ENCODE measurements at places on chromosomes 5 and 9.

DNA sequence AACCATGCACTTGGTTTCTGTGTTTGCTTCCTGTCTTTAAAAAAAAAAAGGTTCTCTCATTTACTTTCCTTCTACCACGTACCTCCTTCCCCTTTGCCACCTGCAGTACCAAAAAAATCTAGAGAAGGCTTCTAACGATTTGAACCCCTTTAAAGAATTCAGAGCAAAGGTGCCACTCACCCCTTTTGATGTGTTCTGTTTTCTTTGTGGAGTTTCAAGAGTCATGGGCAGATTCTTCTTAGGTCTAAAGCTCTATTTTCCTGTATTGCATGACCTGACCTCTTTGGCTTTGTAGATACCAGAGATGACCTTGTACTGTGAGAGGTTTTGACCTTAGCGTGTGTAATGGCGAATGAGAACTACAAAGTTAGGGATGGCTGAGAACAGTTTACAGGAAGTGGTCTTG lies 29.0 kb downstream of the TXNDC8 start:
- DNase-seq, result no peak

DNA sequence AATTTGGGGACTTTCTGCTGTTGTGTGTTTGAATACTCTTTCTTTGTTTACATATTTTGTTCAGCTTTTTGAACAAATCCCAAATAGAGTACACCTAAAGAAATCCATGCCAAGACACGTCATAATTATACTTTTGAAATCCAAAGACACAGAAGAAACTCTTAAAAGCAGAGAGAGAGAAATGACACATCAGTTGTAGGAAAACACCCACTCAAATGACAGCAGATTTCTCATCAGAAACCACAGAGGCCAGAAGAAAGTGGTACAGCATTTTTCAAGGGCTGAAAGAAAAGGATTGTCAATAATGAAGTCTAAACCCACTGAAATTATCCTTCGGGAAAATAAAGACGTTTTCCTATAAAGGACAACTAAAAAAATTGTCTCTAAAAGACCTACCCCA lies 378.6 kb downstream of the GADD45G start:
- DNase-seq, result no peak

DNA sequence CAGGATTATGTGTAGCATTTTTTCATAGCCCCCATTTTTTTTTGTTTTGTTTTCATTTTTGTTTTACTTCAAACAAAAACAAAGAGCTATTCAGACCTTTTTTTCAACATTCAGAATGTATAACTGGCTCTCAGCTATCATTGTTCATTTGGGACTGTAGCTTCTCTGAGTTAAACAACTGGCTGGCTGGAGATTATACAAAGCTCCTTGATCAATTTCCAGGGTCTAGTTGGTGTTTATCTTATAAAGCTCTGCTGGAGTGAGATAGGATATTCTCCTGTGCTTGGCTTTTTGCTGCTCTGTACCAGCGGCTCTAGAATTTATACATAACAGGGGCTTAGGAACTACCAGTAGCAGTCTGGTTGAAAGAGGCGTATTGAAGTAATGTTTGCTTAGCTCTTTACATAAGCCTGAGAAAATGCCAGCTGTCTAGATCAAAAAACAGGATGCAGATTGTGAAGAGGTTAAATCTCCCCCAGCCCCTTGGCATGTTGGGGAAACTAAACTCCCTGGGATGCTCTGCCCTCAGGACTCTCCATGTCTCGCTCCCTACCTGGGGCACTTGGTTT lies 15.2 kb downstream of the GARNL3 start:
- DNase-seq, result no peak

GRCh38 chr5:64384765-64385164 lies 121.0 kb upstream of the RGS7BP start:
- no peak for DNase-seq

DNA sequence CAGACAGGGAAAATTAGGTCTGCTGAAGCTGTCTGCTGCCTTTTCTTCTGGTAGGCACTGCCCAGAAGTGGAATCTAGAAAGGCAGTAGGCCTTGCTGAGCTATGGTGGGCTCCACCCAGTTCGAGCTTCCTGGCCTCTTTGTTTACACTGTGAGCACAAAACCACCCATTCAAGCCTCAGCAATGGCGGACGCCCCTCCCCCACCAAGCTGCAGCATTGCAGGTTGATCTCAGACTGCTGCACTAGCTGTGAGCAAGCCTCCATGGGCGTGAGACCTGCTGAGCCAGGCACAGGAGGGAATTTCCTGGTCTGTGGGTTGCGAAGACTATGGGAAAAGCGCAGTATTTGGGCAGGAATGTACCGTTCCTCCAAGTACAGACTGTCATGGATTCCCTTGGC lies 18.5 kb downstream of the AGTPBP1 start:
- no peak for DNase-seq

GRCh38 chr5:77546-77945 lies 14.4 kb upstream of the PLEKHG4B start:
- DNase-seq, result no peak

DNA sequence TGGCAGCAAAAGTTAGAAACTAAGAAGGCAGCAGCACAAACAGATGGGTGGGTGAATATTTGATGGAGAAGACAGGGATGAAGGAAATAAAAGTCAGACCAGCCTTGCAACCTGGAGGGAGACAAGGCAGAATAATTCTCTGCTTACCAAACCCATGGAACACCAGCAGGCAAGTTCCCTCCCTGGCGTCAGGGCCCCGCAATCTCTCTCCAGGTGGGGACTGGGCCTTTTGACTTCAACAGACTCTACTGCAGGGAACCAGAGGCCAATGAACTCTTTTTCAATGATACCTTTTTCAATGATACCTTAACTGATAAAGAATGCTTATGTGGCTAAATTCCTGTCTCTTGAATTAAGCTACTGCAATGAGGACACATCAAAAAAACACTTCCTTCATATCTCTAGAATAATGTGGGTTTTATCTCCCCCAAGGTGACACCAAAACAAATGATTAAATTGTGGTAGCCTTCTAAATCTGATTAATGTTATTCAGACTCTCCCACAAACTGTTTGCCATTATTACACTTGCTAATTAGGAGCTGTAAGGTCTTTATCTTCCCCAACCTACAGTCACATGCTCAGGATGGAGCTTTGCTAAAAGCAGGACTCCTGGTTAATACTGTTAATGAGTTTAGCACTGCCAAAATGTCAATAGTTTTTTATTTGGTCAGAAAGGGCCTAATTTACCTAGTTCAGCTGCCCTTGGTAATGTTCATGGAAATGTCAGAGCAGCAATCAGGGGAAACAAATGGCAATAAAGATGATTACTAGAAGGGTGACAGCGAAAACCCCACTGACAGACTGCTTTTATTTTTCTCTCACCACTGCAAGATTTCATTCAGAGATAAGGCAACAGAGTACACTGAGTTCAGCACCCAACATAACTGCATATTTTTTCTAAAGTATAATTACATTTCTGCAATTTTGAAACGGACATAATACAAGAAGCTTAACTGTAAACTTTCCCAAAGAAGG lies 165.5 kb downstream of the TSSK1B start:
- DNase-seq, result no peak

- no peak for DNase-seq
Observed at GRCh38 chr5:107477492-107477891, 193.2 kb downstream of the EFNA5 start.

- no peak for DNase-seq
Observed at GRCh38 chr5:178325679-178326373, 93.2 kb upstream of the PHYKPL start.

DNA sequence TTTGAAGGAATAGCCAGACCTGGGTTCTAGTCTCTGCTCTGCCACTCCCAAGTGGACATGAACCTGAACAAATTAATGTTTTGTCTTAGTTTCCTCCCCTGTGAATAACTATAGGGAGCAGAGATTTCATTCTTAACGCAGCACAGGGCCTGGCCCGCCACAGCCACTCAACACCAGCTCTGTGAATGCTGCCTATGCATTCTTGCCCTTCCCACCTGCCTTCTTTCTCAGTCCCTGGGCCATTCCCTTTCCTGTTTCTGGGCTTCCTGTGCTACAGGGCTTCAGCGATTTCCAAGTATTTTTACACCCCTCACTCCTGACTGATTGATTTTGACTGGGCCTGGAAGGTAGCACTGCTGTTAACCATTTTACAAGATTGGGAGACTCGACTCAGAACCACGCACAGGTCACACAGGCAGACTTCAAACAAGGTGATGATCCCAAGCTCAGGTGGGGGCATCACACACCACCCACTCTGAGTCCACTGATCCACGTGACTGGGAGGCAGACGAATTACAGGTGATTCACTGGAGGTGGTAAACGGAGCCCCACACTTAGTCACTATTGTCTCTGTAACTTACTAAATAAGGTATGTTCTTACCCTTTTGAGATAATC lies 21.4 kb downstream of the PTPN3 start:
- no peak for DNase-seq

GRCh38 chr5:124180875-124181461 lies 565.5 kb downstream of the ZNF608 start:
- no peak for DNase-seq

- no peak for DNase-seq
Observed at GRCh38 chr9:137825324-137825989, 52.1 kb upstream of the CACNA1B start.

GRCh38 chr9:2163231-2163885 lies 148.2 kb downstream of the SMARCA2 start:
- no peak for DNase-seq

Data from DMS79 (cell line).